ENCODE measurements at places on chromosomes 3 and 15.

GRCh38 chr3:161798016-161798415 lies 301.4 kb downstream of the OTOL1 start:
- DNase-seq, result no peak

GRCh38 chr3:132871956-132872355 lies 149.7 kb upstream of the NPHP3 start:
- no peak for DNase-seq

DNA sequence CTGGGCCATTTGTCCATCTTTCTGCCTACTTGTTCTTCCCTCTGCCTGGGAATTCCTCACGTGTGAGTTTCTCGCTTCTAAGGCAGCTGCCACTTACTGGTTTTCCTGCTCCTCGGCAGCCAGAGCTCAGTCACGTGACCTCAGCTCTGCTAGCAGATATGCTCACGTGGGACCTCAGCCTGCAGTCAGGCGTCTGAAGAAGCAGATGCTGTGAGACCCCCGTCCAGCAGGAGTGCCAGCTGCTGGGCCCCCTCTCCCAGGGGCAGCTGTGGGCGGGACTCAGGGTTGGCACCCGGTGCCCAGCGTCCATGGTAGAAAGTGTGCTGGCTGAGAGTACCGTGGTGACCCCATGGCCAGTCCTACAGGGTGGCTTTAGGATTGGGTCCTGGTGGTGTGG lies 161.3 kb upstream of the TLE3 start:
- peak; percentile 29 for DNase-seq

DNA sequence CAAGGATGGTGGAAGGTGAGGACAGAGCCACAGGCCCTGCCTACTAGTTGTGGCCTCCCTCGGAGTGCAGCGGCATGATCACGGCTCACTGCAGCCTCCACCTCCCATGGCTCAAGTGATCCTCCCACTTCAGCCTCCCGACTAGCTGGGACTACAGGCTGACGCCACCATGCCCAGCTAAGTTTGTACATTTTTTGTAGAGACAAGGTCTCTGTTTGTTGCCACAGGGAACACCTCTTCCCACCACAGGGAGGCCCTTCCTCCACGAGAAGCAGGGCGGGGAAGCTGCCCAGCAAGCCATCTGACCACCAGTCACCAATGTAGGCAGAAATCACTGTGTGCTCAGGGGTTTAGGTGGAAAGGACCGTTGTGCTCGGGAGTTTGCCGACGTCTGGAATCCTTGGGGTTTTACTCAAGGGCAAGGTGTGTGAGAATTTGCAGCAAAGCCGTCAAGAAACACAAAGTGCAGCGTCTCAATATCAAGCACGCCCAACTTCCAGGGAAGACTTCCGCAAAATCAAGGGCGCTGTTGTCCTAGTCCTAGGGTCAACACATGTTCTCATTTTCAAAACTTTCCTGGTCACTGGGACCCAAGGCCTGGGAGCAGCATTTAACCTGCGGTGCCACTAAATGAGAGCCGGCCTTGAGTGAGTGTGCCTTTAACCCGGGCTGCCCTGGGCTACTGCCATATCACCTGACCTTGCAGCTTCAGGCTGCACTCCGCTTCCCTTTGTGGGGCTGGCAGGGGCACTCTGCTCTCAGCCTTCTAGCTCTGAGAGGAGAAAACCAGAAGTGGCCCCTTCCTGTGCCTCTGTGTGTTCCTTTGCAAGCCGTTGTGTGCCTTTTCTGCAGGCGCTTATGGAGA lies 65.7 kb downstream of the SLC12A8 start:
- DNase-seq, result no peak

DNA sequence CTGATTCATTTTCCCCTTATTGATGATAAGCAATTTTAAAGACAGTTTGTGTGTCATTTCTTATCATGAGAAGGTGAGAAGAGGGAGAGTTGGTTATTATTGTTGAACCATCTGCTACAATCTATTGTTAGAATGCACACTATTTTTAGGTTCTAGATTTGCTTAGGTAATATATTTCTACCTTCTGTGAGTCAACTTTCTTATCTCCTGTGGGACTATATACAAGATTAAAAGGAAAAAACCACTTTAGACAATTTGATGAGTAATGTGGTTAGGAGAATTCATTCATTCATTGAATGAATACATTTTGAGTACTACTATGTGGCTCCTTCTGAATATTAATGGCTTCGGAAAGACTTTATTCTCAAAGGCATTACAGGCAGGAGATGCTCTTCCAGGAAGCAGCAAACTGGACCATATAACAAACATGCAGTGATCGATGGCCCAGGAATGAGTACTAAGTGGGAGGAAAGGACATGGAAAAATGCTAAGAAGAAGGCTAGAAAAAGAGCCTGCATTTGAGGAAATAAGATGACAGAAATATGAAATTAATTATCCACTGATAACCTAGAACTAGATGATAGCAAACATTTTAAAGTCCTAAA lies 22.4 kb downstream of the SPTSSB start:
- DNase-seq, result no peak
